ENCODE measurements at places on chromosomes 16 and 17.

DNA sequence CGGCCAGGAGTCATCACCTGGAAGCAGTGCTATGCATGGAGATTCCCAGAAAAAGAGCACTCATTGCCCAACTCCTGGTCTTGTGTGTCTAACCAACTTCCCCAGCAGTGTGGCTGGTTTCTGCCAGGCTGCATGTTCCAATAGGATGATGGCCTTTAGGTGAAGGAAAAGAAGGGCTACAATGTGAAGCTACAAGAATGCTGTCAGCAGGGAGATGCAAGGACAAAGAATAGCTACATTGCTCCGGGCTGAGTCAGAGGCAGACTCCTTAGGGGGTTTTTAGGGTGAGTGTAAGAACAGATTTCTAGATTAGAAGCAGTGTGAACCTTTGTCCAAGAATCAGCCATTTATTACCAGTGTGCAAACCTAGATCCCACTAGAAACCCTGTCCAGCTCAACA, 63.0 kb upstream of the DNAH9 start:
- DNase-seq = no peak

GRCh38 chr16:66516808-66517585, 32.9 kb downstream of the TK2 start:
- DNase-seq = peak; percentile 86

DNA sequence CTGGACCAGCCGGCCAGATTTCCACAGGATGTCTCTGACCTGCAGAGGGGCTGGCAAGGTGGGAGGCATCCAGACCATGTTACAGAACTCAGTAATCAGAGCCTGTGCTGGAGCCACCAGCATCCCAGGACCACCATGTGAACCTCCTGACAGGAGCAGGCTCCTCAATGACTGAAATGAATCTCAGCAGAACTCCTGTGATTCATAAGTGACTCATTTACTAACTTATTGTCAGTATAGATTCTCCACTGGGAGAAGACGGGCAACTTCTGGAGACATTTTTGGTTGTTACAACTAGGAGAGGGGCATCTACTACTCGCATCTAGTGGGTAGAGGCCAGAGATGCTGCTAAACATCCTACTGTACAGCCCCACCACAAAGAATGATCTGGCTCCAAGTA, 3.1 kb upstream of the WWOX start:
- no peak for DNase-seq

DNA sequence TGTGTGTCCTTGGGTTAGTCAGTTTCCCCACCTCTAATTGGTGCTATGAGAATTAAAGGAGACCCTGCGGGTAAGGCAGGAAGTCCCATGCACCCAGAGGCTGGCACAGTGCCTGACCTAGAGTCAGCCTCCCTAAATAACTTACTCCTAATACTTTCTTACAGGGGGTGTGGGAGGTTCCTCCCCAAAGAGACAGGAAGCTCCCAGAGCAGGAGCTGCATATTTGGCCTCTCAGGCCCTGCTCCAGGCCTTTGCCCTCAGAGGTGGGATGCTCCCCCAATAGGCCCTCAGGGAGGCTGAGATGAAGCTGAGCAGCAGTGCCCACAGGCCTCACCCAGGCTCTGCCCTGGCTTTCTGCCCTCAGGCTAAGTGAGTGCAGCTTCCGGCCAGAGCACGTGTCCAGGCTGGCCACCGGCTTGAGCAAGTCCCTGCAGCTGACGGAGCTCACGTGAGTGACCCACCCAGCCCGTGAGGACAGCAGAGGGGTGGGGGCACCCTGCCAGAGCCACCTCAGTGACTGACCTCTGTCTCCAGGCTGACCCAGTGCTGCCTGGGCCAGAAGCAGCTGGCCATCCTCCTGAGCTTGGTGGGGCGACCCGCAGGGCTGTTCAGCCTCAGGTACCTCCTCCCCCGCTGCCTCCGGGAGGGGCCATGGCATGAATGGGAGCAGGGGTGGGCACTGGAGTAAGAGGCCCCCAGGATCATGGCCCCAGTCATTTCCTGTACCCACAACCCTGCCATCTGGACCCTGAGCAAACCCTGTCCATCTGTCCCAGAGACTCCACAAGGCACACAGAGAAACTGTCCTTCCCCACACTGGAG, 31.1 kb upstream of the CPNE2 start:
- no peak for DNase-seq

DNA sequence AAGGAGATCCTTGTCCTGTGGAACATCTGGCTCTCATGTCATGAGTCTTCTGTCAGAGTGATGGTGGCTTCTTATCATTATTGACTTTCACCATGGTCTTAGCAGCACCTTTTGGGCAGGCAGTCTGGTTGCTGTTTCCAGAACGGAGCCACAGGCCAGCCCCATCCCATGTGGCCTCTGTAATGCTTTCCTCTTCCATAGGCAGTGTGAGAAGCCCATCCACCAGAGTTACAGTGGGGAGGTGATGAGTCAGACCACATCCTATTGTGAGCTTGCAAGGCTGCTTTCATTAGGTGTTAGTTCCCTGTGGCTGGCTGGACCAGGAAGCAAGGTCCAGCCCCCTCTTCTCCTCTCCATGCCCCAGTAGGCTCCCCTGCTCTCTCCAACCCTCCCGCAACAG, 30.8 kb upstream of the SPACA3 start:
- DNase-seq = no peak

DNA sequence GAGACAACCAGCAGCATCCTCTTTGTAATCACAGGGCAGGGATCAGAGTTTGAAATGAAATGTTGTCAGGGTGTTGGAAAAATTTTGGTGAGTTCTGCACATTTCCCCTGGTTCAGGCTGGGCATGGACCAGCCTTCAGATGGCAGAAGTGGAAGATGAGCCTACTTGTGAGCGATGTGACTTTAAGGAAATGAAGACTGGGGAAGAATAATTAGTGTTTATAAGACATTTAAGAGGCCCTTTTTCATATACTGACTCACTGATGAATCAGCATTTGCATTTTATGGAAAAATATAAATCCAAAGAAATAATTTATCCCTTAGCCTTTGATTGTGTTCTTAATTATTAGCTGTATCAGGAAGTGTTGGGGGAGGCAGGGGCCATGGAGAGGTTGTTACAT, 20.9 kb downstream of the GPR179 start:
- DNase-seq = no peak

GRCh38 chr16:46884513-46885293, 541 bp downstream of the GPT2 start:
- peak; percentile 25 for DNase-seq

- DNase-seq = no peak
Measured at GRCh38 chr17:16459855-16460550, 32.0 kb downstream of the LRRC75A start.

- no peak for DNase-seq
Measured at GRCh38 chr16:68267612-68268405, 3.5 kb downstream of the SLC7A6 start.

DNA sequence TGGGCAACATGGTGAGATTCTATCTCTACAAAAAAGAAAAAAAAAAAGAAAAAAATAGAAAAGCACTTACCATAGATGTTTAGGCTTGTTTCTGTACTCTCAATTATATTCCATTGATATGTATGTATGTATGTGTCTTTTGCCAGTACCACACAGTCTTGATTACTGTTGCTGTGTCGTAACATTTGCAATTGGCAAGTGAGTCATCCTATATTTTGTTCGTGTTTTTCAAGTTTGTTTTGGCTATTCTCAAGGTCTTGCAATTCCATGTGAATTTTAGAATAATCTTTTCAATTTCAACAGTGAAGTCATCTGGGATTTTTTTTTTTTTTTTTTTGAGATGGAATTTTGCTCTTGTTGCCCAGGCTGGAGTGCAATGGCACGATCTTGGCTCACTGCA, 19.3 kb downstream of the SPECC1 start:
- no peak for DNase-seq

DNA sequence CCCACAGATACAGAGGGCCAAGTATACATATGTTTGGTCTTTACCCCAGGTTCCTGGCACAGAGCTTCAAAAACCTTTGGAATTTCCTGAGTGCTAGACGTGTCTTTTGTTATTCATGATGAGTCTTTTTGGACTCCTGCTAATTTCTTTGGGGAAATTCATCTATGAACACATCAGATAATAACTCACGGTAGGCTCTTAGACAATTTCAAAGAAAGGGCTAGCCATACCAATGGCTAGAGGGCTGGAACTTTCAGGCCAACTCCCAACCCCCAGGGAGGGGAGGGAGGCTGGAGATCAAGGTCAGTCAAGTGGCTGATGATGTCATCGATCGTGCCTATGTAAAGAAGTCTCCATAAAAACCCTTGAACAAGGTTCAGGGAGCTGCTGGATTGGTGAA, 101.9 kb downstream of the STX8 start:
- DNase-seq = no peak

DNA sequence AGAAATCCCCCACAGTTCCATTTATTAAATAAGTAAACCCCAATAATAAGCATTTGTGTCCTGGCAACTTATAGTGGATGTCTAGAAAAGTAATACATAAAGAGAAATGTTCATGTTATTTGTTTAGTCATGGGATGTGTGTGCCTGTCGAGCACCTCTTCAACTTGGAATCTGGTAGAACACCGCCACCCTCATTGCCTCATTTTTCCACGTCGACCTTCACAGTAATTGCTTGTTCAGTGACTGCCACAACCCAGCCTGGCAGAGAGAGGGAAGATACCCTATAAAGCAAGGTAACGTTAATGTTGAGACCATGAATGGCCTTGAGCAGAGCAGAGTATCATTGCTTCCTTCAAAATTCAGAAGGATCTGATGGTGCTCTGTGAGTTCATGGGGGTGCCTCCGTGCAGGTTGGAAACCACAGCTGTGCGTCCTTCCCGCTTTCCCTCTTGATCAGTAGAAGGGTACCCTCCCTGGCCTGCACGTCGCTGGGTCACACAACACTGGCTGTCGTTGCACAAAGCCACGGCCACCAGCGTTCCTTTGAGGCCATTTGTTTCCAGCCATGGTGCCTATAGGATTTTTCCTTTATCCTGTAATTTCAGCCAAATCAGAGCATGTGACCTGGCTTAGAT, 3.7 kb upstream of the DNASE1 start:
- DNase-seq = no peak

- no peak for DNase-seq
Measured at GRCh38 chr16:68041783-68042182, 18.7 kb downstream of the DUS2 start.

DNA sequence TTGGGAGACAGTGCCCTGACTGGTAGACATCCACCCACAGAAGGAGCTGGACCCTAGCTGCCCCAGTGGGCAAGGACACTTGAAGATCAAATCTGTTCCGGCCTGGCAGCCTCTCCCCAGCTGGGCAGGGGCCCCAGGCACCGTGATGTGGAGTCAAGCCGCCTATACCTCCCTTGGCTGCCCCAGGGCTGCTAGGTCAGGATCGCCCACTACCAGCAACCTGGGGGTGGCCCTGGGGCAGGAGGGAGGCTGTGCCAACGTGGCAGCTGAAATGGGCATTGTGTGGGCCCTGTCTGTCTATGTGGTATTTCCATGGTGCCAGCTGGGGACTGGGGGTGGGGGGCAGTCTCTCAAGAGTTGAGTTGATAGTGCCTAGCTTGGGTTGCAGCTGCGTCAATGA, 941 bp downstream of the PDK2 start:
- DNase-seq = no peak

- no peak for DNase-seq
Measured at GRCh38 chr17:4309897-4310296, 46.1 kb upstream of the ANKFY1 start.

All from endothelial cell (in vitro differentiated cells).